Camera-type eye (tissue), 1 donor: ENCODE measurements at places on chromosomes 4 and X. TPM values are rescaled to one million over a fixed set of nuclear protein-coding genes. Genes with fewer than 3 reads are reported as not detected.

Gene CLTRN
- total RNA-seq = 2.4 TPM

Gene SHROOM2
- total RNA-seq = 23.6 TPM

Gene FAT1
- total RNA-seq = 179 TPM

Gene SPANXA1
- not detected for total RNA-seq

Gene SYNPO2
- total RNA-seq = 66.4 TPM

Gene ANKRD17
- 111 TPM for total RNA-seq

Gene CYP4V2
- 38.9 TPM for total RNA-seq

Gene PNMA5
- not detected for total RNA-seq

Gene PNMA3
- 11.4 TPM for total RNA-seq

Gene GPRASP1
- total RNA-seq = 33.8 TPM

Gene DMRTC1B
- total RNA-seq = 2.1 TPM

Gene CLDN34
- total RNA-seq = not detected

Gene SYN1
- total RNA-seq = 5.7 TPM

Gene FGA
- not detected for total RNA-seq

Gene GPM6B
- total RNA-seq = 321 TPM

Gene P2RY10
- total RNA-seq = 0.22 TPM

Gene ZNF711
- 71.6 TPM for total RNA-seq

Gene GLRA3
- total RNA-seq = 1.9 TPM

Gene MRPS18C
- 24.3 TPM for total RNA-seq

Gene TMPRSS11A
- 0.33 TPM for total RNA-seq

Gene ARMCX4
- total RNA-seq = 23.3 TPM

Gene GRIA3
- 21.6 TPM for total RNA-seq

Gene ARHGEF9
- 72.8 TPM for total RNA-seq

Gene TLR6
- 2.0 TPM for total RNA-seq

Gene BTC
- 8.0 TPM for total RNA-seq

Gene FAM47E
- 6.7 TPM for total RNA-seq

Gene SH3RF1
- 18.5 TPM for total RNA-seq

Gene BANK1
- 0.77 TPM for total RNA-seq

Gene MAGEA9B
- not detected for total RNA-seq

Gene SHROOM4
- total RNA-seq = 10.0 TPM

Gene SOX3
- 2.1 TPM for total RNA-seq

Gene TRPC5OS
- 0.22 TPM for total RNA-seq

Gene PRDX4
- 90.5 TPM for total RNA-seq

Gene INPP4B
- total RNA-seq = 23.2 TPM

Gene LEF1
- total RNA-seq = 19.6 TPM

Gene LPAR4
- 7.6 TPM for total RNA-seq

Gene ZIC3
- total RNA-seq = 25.2 TPM

Gene CT45A2
- not detected for total RNA-seq

Gene AMER1
- total RNA-seq = 9.8 TPM
